Esophagus squamous epithelium (tissue), 5 donors: ENCODE measurements at places on chromosomes 6 and 20. TPM values are rescaled to one million over a fixed set of nuclear protein-coding genes. Genes with fewer than 3 reads are reported as not detected.

The CLPSL2 gene
- not detected for total RNA-seq

The SLC13A3 gene
- total RNA-seq, result 1.5 TPM

The GPX5 gene
- total RNA-seq, result not detected

The LPA gene
- total RNA-seq, result 0.83 TPM
